ENCODE measurements at places on chromosomes 6 and 20.
A peak's percentile ranks its signal among the peaks of the same experiment; 100 is the strongest.

- DNase-seq = no peak
These were observed 91.6 kb downstream of the EDN3 start for GRCh38 chr20:59391975-59392374.

- peak; percentile 63 for DNase-seq
These were observed 22.3 kb upstream of the RPP40 start for GRCh38 chr6:5025911-5026819.

DNA sequence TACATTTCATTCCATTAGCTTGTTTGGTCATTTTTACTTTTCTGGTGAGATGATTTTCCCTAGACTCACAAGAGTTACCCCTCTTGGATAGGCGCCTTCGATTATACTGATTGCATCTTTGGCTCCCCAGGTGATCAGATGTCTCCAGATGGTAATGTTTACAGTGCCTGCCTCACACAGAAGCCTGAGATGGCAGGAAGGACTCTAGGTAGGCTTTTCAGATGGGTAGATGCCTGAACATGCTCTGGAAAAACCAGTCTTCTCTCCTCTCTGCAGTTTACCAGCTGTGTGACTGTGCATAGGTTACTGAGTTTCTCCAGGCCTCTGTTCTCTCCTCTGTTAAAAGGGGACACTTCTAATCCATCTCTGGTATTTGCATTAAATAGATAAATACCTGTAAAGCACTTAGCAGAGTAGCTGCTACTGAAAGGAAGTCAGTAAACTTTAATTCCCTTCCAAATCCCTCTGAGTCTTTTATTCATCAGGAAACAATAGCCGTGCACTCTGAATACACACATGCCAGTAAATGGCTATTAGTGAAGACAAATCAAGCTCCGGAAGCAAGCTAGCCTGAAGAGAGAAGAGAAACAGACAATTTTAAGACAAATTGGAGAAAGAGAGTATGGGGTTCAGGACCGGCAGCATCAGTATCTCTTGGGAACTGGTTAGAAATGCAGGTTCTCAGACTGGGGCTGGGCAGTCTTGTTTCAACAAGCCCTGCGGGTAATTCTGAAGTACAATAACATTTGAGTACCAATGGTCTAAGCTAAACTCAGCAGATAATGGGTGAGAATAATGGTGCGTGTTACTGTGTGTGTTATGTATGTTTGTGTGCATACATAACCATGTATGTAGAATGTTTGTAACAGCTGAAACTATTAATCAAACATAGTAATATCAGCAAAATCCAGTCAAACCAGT lies 139.4 kb downstream of the UST start:
- DNase-seq = no peak

DNA sequence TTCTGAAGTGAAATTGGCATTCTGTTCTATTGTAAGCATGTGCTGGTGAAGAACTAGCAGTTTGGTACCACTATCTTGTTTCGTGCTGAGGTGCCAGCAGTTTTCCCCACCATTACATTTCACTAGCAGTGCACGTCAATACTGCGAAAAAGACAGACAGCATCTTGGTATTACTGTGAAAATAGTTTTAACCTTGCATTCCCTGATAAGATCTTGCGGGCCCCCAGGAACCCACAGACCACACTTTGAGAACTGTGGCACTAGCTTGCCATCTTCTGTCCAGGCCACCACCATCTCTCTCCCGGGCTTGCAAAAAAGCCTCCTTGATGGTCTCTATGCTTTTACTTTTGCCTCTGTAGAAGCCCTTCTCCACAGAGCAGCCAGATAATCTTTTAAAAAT lies 185.7 kb downstream of the BACH2 start:
- DNase-seq = no peak

GRCh38 chr6:162733489-162733888 lies 5.7 kb downstream of the PACRG start:
- no peak for DNase-seq

- DNase-seq = no peak
These were observed 454.1 kb downstream of the C6orf118 start for GRCh38 chr6:164855281-164855680.

DNA sequence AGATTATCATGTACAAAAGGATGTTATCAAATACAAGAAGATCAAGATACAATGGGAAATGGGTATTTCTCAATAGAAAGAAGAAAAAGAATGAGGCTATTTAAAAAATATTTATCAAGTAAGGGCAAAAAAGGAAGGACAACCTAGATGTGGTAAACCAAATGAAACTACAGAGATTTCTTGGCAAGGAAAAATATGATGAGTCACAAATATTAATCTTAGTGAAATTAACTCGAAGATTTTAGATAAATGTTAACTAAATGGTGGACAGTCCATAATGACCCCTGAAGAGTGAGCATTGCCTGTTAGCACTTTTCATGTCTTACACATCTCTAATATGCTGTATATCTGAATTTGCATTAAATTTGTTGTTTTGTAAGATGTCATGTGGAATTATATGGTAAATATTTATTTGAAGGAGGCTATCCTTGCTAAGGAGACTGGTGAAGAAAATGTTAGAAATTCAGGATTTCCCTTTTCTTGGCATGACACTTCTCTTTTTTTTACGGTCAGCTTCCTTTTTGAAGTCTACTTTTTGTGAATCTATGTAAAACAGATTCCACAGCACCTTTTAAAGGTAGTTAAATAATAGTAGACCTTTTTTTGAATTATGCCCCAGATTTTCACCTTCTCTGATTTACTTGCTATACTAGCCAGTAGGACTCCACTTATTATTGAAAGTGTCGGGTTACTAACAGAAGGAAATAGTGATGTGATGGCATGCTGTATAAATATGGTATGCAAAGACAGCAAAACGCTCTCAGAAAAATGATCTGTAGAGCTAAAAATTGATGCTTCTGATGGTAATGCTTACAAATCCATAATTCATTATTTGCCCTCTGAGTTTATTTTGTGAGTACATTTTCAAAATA lies 120.5 kb downstream of the HIVEP1 start:
- no peak for DNase-seq

GRCh38 chr20:49935746-49936152 lies 448 bp upstream of the RNF114 start:
- DNase-seq = no peak

GRCh38 chr6:105522626-105523322 lies 119.9 kb upstream of the PREP start:
- DNase-seq = no peak

GRCh38 chr6:11448038-11448437 lies 89.5 kb upstream of the TMEM170B start:
- no peak for DNase-seq

DNA sequence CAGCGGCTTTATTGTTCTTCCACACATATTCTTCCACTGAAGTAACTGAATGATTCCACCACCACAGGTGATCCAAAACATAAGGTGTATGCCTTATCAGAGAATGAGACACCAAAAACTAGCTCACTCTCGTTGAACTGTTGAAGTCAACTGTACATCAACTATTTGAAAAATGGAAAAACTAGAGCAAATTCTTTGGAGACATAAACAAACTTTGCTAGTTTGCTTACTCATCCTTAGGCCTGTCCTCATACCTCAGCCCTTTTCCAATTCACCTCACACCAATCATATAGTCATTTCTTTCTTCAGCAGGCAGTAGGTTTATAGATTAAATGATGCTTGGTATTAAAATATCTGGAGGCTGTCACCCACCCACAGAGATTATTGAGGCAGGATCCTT lies 77.1 kb upstream of the RNF217 start:
- no peak for DNase-seq

DNA sequence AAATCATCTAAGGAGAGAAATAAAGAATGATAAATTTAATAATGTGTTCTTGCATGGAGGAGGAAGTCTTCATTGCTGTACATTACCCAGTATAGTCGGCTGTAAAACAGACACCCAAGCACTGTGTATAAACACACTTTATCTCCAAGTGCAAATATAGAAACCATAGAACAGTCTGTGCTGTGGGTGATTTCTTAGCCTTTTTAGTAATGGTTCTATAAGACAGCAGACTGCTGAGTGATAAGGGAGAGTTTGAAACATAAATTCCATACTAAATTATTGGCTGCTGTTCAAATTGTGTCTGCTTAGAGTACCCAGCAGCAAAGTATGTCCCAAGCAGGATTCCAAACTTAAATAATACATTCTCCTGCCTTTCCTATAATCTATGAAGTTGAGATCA lies 4.6 kb downstream of the FILIP1 start:
- no peak for DNase-seq

DNA sequence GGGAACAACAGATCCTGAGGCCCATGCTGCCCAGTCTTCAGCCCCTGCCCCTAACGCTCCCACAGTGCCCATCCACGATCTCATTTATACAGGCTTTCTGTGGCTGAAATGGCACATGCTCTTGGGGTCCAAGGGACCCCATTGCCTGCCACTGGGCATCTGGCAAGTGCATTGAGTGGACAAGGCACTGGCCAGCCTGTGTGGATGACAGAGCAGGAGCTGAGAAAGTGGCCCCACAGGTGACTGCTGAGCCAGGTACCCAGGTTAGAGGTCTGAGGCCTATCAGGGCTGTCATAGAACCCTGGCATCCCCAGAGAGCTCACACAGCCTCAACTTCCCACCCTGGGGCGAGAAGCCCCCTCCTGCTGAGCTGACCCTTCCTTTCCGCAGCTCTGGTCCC lies 86.0 kb upstream of the NXT1 start:
- DNase-seq = no peak

DNA sequence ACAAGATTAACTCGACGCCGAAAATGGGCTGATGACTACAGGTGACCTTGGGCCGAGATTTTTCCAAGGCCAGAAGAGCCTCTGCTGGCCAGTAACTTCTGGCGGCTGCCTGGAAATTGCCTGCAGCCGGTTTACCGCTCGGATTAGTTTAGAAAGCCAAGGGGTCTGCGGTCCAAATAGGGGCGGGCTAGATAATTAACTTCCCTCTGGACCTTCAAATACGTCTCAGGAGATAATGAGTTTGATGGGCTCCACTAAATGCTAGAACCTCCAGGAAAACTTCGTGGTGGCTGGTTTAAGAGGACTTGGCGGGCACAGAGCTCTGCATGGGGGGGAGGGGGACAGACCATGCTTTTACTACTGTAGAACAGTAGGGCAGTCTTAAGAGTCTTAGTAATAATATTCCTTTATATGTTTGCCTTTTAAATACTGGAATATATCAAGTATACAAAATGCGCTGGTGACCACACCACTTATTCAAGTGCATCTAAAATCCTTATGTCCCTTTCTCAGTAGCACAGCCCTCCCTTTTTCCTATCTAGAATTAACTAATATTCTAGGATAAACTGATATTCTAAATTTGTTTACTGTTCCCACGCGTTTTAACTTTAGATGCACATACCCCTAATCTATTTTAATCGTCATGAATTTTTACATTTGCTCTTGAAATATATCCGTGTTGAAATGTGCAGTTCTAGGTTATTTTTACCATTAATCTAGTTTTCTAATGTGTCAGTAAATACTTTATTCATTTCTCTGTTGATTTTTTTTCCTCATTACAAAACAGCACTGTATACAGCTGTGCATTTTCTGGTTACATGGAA lies 107.5 kb upstream of the PRSS16 start:
- no peak for DNase-seq
